Calu3 (cell line): ENCODE measurements at places on chromosomes 4 and X. TPM values are rescaled to one million over a fixed set of nuclear protein-coding genes. Genes with fewer than 3 reads are reported as not detected.

DNA sequence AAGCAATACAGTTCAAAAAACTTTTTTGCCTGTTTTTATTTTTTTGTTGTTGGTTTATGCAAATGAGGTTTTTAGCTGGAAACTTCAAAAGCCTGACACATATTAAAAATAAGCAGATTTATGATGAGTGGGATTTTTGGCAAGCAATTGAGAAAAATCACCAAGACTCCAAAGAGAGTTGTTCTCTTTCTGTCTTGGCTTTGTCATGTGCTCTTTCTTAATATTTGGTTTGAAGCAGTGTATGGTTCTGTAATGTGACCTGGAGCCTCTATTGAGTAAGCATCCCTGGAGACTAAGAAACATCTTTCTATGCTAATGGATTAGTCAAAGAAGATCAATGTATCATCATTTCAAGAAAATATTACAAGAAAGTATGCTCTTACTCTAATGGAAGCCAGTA is 11.7 kb downstream of the TRIM2 start:
- no peak overlapping the region for H3K4me3 ChIP-seq
- peaks cover 41% of the 10 kb centered on the region for H3K4me1 ChIP-seq
- H3K36me3 ChIP-seq, result peaks cover 6% of the 10 kb centered on the region

DNA sequence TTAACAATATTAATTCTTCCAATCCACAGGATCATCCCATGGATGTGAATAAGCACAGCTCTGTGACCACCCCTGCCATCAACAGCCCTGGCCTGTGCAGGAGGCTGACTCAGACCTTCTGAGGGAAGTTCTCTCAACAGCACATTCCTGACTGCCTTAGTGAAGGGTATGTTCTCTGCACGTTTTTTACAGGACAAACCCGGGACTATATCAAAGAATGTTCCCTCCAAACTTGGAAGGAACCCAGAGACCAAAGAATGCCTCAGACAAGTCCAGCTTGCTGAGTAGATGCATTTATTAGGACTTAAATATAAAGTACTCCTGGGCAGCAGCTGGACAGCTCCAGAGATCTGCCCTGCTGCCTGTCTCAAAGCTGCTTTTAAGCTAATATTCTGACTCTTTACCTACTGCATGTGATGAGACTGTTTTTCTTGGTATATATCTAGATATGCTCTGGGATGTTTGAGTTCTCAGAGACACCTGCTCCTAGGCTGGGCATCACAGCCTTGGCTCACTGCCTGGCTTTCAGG is 1127.8 kb upstream of the PRKX start:
- H3K4me3 ChIP-seq, result no peak overlapping the region
- DNase-seq, result peak; percentile 0
- peaks cover 12% of the 10 kb centered on the region for H3K4me1 ChIP-seq
- no peak overlapping the region for H3K27ac ChIP-seq
- no peaks in the 10 kb centered on the region for H3K27me3 ChIP-seq

GRCh38 chr4:106676173-106676921 is 307.8 kb upstream of the GIMD1 start:
- H3K4me3 ChIP-seq, result no peak overlapping the region
- H3K4me1 ChIP-seq, result no peaks in the 10 kb centered on the region
- H3K27me3 ChIP-seq, result no peaks in the 10 kb centered on the region
- no peak for DNase-seq

- no peak for DNase-seq
- no peaks in the 10 kb centered on the region for H3K27me3 ChIP-seq
- no peak overlapping the region for H3K4me3 ChIP-seq
- no peaks in the 10 kb centered on the region for H3K4me1 ChIP-seq
- no peaks in the 10 kb centered on the region for H3K36me3 ChIP-seq
Measured at GRCh38 chr4:35562861-35563260, 681.5 kb downstream of the ARAP2 start.

DNA sequence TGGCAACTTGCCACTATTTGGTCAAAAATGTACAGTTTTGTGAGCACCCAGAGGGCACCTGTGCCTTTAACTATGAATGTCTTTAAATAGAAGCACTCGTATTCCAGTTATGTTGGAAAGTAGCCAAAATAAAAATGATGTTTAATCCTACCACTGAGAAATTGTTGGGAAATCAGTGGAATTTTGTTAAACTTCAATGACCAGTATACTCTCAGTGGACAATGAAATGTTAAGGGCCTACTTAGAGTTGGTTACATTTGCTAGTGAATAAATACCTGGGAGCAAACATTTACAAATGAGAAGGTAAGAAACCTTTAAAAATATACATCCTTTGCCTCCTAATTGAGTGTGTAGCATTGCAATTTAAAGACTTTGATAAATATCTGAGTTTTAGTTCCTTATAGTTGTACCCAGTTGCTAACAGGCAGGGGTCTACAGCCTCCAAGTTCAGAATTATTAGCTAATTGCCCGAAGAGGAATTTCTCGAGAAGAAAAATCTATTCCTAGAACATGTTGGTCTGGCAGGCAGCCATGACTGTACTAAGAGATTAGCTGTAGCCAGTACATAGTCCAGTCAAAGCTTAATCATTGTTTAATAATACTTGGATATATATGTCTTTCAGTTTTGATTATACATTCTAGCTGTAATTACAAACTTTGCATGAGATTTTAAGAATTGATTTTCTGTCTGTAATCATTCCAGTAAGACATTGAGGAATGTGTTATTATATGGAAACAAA is 93.2 kb downstream of the IL1RAPL2 start:
- peaks cover 14% of the 10 kb centered on the region for H3K4me1 ChIP-seq
- no peak overlapping the region for H3K4me3 ChIP-seq
- no peaks in the 10 kb centered on the region for H3K27me3 ChIP-seq
- peak; percentile 51 for DNase-seq
- peak overlapping the region; percentile 69 for H3K27ac ChIP-seq
- H3K36me3 ChIP-seq, result no peaks in the 10 kb centered on the region

GRCh38 chrX:35289952-35290351 is 347.4 kb downstream of the FAM47B start:
- H3K4me1 ChIP-seq, result peaks cover 10% of the 10 kb centered on the region
- H3K27ac ChIP-seq, result no peak overlapping the region
- no peak overlapping the region for H3K4me3 ChIP-seq
- H3K36me3 ChIP-seq, result no peaks in the 10 kb centered on the region
- H3K27me3 ChIP-seq, result no peaks in the 10 kb centered on the region

- no peaks in the 10 kb centered on the region for H3K27me3 ChIP-seq
- DNase-seq, result no peak
- H3K27ac ChIP-seq, result no peak overlapping the region
- no peaks in the 10 kb centered on the region for H3K36me3 ChIP-seq
- H3K4me1 ChIP-seq, result peaks cover 20% of the 10 kb centered on the region
Measured at GRCh38 chr4:87029356-87029755, 94.5 kb downstream of the AFF1 start.

GRCh38 chrX:97898798-97899197 is 1015.1 kb downstream of the RPA4 start:
- H3K27ac ChIP-seq, result peak overlapping the region; percentile 34
- peaks cover 7% of the 10 kb centered on the region for H3K4me1 ChIP-seq
- no peak for DNase-seq
- H3K4me3 ChIP-seq, result no peak overlapping the region
- H3K36me3 ChIP-seq, result no peaks in the 10 kb centered on the region

- peaks cover 14% of the 10 kb centered on the region for H3K4me1 ChIP-seq
- H3K27ac ChIP-seq, result no peak overlapping the region
- H3K4me3 ChIP-seq, result no peak overlapping the region
- H3K27me3 ChIP-seq, result no peaks in the 10 kb centered on the region
- no peak for DNase-seq
Measured at GRCh38 chr4:23769406-23769805, 120.4 kb downstream of the PPARGC1A start.

GRCh38 chr4:59553721-59554091 is 1646.4 kb upstream of the ADGRL3 start:
- no peaks in the 10 kb centered on the region for H3K27me3 ChIP-seq
- H3K4me3 ChIP-seq, result peak overlapping the region; percentile 46
- no peaks in the 10 kb centered on the region for H3K4me1 ChIP-seq
- no peaks in the 10 kb centered on the region for H3K36me3 ChIP-seq

DNA sequence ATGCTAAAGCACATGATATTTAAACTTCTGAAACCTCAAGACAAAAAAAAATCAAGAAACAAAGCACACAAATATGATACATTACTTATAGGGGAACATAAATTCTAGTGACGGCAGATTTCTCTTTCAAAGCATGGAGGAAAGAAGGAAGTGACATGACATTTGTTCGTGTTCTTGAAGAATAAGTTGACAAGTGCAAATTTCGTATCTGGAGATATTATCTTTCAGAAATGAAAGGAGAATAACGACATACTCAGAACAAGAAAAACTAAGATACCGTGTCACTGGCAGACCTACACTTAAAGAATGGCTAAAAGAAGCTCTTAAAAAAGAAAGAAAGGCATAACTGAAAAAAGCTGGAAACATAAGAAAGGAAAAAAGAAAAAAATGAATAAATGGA is 16.6 kb downstream of the CENPVL2 start:
- H3K27ac ChIP-seq, result no peak overlapping the region
- H3K36me3 ChIP-seq, result no peaks in the 10 kb centered on the region
- H3K4me3 ChIP-seq, result no peak overlapping the region
- no peaks in the 10 kb centered on the region for H3K4me1 ChIP-seq

DNA sequence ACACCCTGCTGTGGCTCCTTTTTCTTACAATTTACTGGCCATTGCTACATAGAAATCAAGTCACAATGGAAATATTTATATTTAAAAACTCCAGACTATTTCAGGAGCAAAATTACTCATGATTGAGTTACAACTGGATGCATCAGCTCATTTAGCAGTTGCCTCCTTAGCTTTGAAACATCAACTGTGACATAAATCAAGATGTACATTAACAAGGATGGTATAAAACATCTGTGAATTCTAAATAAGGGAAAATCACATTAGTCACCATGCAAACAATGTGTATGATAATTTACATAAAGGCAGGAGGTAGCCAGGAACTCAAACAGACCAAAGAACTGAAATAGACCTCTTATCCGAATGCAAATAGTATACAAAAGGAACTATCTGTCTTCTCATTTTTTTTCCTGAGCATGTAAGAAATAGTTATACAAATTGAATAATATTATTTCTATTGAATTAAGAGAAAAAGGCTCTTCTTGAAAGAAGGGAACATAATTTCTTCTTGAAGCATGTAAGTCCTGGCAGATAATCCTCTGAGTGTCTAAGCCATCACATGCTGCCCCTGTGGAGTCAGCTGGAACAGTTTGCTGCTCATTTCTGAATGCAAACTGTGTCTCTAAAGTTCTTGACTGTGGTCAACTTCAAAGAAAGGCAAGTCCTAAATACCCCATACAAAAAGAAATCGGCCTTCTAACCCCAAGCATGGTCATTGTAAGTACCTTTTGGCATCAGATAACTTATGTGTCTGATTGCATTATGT is 151.2 kb downstream of the NAA11 start:
- H3K27me3 ChIP-seq, result no peaks in the 10 kb centered on the region
- no peaks in the 10 kb centered on the region for H3K36me3 ChIP-seq
- DNase-seq, result no peak
- no peaks in the 10 kb centered on the region for H3K4me1 ChIP-seq

- no peak overlapping the region for H3K27ac ChIP-seq
- DNase-seq, result no peak
- no peak overlapping the region for H3K4me3 ChIP-seq
- H3K27me3 ChIP-seq, result no peaks in the 10 kb centered on the region
- no peaks in the 10 kb centered on the region for H3K36me3 ChIP-seq
- no peaks in the 10 kb centered on the region for H3K4me1 ChIP-seq
Measured at GRCh38 chrX:75625232-75625631, 102.4 kb upstream of the ZDHHC15 start.

GRCh38 chrX:131704136-131704695 is 160.3 kb downstream of the OR13H1 start:
- no peak overlapping the region for H3K4me3 ChIP-seq
- H3K36me3 ChIP-seq, result no peaks in the 10 kb centered on the region
- DNase-seq, result no peak
- H3K27me3 ChIP-seq, result no peaks in the 10 kb centered on the region
- no peaks in the 10 kb centered on the region for H3K4me1 ChIP-seq

DNA sequence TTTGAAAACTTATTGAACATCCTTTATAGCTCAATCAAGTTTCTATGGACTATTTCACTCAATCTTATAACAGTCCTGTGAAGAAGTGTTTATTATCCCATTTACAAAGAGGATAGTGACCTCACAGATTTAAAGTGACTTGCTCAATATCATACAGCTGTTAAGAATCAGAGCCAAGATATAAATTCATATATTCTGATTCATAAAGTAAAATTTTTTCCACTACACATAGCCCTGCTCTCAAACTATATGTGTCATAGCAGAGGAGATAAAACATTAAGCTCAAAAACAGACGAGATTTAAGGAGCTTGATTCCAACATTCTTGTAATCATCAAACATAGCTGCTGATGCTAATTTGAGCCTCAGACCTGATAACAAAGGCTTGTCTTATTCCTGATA is 226.8 kb downstream of the CAMK2D start:
- H3K4me3 ChIP-seq, result no peak overlapping the region
- no peak for DNase-seq
- no peaks in the 10 kb centered on the region for H3K27me3 ChIP-seq
- H3K27ac ChIP-seq, result no peak overlapping the region

- no peaks in the 10 kb centered on the region for H3K27me3 ChIP-seq
- H3K4me1 ChIP-seq, result peaks cover 8% of the 10 kb centered on the region
- H3K4me3 ChIP-seq, result no peak overlapping the region
- no peak overlapping the region for H3K27ac ChIP-seq
- no peaks in the 10 kb centered on the region for H3K36me3 ChIP-seq
- no peak for DNase-seq
Measured at GRCh38 chr4:121740796-121741409, 24.1 kb downstream of the SMIM43 start.

DNA sequence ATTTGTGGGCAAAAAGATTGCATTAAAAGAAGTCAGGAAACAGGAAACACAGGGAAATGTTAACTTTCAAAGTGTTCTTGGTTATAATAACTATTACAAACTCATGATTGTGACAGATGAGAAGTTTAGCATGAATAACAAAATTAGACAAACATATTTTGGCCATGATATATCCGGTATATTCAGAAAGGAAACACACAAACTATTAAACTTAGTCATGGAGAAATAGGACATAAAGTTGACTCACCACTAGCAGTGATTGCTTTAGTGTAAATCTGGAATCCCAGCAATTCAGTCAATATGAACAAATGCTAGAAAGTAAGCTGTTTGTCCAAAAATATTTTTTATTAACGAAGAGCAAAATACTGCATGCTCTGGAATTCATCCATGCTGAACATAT is 1299.9 kb downstream of the C4orf33 start:
- no peak overlapping the region for H3K27ac ChIP-seq
- H3K4me1 ChIP-seq, result peaks cover 22% of the 10 kb centered on the region
- no peak overlapping the region for H3K4me3 ChIP-seq

GRCh38 chr4:172740434-172740833 is 428.2 kb upstream of the GALNT7 start:
- no peaks in the 10 kb centered on the region for H3K36me3 ChIP-seq
- H3K4me3 ChIP-seq, result no peak overlapping the region
- no peaks in the 10 kb centered on the region for H3K4me1 ChIP-seq
- H3K27me3 ChIP-seq, result no peaks in the 10 kb centered on the region

DNA sequence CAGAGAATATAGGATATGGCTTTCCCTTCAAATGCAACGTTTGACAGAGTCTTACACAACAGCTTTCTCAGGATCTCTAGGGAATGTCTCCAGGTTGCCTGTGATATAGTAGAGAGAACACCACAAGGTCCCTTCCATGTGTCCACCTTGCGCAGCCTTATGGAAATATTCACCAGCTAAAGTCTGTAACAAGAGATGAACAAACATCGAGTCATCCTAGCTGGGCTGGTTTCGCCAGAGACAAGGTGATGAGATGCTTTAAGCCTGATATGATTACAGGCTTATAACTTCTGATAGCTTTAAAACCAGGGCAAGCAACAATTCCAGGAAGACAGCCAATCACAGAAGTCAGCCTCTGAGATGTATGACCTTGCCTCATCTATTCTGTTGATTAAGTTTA is 83.8 kb downstream of the SEL1L3 start:
- peaks cover 57% of the 10 kb centered on the region for H3K36me3 ChIP-seq
- no peak for DNase-seq
- no peaks in the 10 kb centered on the region for H3K27me3 ChIP-seq
- H3K4me1 ChIP-seq, result no peaks in the 10 kb centered on the region

The CT45A2 gene
- not detected in 2 replicates for total RNA-seq

The SLC38A5 gene
- 0.33 and 0.54 TPM in 2 replicates for total RNA-seq

The VEGFC gene
- 1.2 and 1.5 TPM in 2 replicates for total RNA-seq

The AGTR2 gene
- not detected in 2 replicates for total RNA-seq

The ASMT gene
- not detected in 2 replicates for total RNA-seq

The BGN gene
- not detected in 2 replicates for total RNA-seq
